ENCODE measurements at places on chromosomes 11 and 22.

DNA sequence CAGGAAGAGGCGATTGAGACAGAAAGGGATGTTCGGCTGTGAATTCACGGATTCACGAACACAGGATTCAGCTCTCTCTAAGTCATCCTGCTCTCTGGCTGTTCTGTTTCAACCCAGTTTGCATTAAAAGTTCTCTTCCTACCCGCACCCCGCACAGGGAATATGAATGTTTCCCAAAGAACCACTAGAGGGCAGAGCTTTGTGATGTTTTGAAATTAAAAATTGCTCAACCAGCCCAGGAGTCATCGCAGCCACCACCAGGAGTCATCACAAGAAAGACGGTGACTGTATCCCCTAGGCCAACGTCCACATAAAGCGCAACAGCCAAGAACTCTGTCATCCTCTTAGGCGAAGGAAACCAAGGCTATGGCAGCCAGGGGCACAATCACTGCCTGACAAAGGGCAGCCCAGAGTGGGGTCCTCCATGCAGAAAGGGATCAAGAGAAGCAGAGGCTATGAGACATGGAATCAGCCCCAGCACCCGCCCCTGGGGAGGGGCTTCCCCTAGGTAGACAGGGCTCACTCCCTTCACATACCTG lies 122.4 kb downstream of the WT1 start:
- DNase-seq: peak; percentile 16

DNA sequence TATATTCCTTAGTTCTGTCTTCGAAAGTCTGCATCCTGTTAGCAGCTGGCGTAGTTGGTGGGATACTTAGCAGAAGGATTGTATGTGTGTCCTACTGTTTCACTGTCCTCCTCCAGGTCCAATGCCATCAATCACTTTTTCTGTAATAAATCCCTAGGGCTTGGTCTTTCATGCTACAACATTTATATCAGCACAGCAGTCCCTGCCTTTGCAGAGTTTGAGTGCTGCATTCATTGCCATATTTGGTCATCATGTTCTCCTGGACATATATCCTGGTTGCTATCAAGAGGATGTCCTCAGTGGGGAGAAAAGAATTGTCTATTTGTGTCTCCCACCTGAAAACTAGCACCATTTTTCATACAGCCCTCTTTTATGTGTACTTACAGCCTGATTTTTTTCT lies 67.0 kb downstream of the OR5AK2 start:
- no peak for DNase-seq

DNA sequence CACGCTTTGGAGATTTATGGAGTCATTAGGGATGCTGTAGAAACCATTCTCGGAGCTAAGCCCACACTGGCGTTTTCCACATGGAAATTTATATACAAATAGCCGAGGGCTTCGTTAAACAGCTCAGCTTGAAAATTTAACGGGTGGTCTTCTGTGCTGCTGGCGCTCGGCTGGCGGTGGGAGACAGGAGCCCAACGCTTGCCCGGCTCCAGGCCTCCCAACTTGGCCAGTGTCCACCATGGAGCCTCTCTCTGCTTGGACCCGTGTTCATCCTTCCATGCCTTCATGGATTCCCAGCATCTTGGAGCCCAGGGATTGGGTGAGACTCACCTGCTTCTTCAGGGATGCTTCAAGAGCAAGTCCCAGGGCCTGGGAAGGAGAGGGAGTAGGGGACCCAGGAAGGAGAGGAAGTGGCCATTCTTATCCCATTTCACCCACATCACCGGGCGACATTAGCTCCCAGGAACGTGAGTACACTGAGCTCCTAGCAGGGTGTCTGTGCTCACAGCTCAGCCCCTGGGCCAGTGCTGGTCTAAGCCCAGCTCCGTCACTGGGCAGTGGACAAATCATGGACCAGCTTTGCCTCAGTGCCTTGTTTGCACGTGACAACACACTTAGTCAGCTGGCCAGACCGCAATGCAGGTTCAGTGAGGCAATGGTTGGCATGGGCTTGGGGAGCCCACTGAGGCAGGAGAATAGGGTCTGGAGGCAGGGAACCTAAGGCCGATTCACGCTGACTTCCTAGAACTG lies 944.3 kb downstream of the BRD1 start:
- DNase-seq: no peak

DNA sequence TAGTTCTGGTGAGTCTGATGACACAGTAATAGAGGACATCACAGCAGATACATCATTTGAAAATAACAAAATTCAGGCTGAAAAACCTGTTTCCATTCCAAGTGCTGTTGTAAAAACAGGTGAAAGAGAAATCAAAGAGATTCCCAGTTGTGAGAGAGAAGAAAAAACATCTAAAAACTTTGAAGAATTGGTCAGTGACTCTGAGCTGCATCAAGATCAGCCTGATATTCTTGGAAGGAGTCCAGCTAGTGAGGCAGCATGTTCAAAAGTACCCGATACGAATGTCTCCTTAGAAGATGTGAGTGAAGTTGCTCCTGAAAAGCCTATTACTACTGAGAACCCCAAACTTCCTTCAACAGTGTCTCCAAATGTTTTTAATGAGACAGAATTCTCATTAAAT lies 38.7 kb downstream of the RTN3 start:
- no peak for DNase-seq

- DNase-seq: no peak
Observed at GRCh38 chr11:64501500-64502427, 89.3 kb upstream of the SLC22A12 start.

DNA sequence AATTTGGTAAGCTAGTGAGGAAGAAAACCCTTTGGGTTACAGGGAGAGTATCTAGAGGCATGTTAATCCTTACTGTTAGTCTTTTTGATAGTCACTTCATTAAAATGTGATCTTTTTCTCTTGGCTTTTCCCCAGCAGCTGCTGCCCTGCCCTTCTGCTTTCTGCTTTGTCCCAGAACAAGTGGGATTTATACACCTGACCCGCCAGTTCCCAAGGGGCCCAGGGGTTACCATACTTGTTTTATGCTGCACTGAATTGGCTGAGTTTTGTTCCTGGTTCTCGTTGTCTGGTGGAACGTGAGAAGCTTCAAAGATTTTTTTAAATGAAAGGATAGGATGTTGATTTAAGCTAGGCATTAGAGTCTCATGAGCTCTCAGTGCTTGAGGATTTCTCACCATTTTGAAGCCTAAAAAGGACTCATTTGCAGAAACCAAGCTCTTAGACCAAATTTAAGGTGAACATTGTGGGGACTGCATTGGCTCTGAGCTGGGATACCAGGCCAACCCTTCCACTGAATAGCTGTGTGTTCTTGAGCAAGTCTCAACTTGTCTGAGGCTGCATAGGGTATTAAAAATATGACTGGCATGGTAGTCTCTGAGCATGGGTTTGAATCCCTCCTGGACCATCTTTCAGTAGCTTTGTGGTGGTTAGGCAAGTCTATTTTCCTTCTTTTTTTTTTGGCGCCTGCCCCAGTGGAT lies 6.6 kb downstream of the LIMK2 start:
- DNase-seq: no peak

- DNase-seq: no peak
Observed at GRCh38 chr11:100932474-100933100, 197.0 kb downstream of the PGR start.

- no peak for DNase-seq
Observed at GRCh38 chr22:22462813-22463567, 45.6 kb downstream of the ZNF280B start.

GRCh38 chr11:96045622-96046456 lies 121.9 kb upstream of the MTMR2 start:
- DNase-seq: no peak

DNA sequence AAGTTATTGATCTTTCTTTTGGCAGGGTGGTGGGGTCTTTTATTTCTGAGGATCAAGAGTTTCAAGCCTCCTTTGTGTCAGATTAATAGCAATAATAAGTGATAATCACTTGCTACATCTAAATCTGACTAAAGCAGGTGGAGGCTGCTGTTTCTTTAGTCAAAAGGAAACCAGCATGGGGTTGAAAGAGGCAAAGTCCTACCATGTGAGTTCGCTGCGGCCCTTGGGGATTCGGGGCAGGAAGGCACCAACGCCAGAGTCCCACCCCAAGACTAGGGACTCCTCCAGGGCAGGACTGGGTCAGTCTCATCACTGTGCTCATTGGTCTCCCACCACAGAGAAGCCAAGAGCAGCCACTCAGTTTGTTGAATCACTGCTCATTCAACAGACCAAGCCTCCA lies 73.0 kb downstream of the TENM4 start:
- DNase-seq: no peak

GRCh38 chr11:118876286-118876685 lies 7.4 kb upstream of the CXCR5 start:
- no peak for DNase-seq

DNA sequence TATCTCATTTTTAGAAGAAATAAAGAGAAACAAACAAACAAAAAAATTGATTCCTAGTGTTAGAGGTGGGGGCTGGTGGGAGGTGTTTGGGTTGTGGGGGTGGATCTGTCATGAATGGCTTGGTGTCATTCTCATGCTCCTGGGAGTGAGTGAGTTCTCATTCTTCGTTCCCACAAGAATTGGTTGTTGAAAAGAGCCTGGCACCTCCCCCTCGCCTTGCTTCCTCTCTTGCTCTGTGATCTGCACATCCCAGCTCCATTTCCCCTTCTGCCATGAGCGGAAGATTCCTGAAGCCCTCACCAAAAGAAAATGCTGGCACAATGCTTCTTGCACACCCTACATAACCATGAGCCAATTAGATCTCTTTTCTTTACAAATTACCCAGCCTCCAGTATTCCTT lies 277.8 kb downstream of the ST3GAL4 start:
- DNase-seq: no peak

- no peak for DNase-seq
Observed at GRCh38 chr11:20016526-20016925, 143.7 kb downstream of the DBX1 start.

GRCh38 chr11:125662689-125663088 lies 18.0 kb downstream of the ACRV1 start:
- no peak for DNase-seq

DNA sequence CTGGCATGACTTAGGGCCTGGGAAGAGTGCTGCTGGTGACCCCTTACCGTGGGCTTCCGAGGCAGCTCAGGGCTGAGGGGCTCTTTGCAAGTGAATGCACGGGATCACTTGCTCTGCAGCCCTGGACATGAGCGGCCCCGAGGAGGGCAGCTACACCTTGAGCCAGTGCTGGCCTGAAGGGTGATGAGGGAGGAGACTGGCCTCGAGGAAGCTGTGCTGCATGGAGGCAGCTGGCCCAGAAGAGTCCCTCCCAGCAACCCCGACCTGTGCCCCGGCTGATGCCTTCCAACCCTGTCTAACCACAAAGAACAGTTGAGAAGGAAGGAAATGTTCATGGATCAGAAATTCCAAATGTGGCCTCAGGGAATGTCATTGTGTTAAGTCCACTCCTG lies 45.2 kb downstream of the TBX1 start:
- no peak for DNase-seq

DNA sequence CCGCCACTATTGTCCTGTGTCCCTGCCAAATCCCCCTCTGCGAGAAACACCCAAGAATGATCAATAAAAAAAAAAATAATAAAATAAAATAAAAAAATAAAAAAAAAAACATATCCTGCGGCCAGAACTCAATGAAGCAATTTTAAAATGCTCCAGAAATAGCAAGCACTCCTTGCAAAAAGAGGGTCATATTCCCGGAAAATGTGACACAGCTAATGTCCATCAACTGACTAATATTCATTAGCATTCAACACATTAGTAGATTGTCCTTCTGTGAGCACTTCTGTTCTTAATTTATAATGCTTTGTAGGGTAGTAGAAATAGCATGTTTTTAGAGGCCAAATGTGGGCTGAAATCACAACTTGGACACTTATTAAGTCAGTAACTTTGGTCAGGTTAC lies 252.3 kb upstream of the SESN3 start:
- no peak for DNase-seq

DNA sequence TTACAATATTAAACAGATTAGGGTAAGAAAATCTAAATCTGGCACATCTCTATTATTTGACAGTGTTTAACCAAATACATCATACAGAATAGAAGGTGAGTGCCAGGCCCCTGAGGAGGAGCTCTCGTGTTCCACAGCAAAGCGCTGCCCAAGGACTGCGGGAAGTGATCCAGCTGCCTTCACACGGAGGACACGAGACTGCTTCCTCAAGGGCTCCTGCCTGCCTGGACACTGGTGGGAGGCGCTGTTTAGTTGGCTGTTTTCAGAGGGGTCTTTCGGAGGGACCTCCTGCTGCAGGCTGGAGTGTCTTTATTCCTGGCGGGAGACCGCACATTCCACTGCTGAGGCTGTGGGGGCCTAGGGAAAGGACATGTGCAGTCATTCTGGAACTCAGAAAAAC lies 71.1 kb downstream of the NCAPD3 start:
- DNase-seq: no peak

GRCh38 chr11:6925636-6926207 lies 504 bp upstream of the ZNF215 start:
- no peak for DNase-seq
